Peyer's patch (tissue), 4 donors: ENCODE measurements at places on chromosomes 3 and 15. TPM values are rescaled to one million over a fixed set of nuclear protein-coding genes. Genes with fewer than 3 reads are reported as not detected.

The GHSR gene
- total RNA-seq, result not detected

The RBPMS2 gene
- total RNA-seq, result 3.9 TPM

The TMEM207 gene
- not detected for total RNA-seq

The BLOC1S6 gene
- 25.9 TPM for total RNA-seq

The MYZAP gene
- 19.3 TPM for total RNA-seq

The EPHB1 gene
- 0.54 TPM for total RNA-seq

The CDAN1 gene
- total RNA-seq, result 9.1 TPM

DNA sequence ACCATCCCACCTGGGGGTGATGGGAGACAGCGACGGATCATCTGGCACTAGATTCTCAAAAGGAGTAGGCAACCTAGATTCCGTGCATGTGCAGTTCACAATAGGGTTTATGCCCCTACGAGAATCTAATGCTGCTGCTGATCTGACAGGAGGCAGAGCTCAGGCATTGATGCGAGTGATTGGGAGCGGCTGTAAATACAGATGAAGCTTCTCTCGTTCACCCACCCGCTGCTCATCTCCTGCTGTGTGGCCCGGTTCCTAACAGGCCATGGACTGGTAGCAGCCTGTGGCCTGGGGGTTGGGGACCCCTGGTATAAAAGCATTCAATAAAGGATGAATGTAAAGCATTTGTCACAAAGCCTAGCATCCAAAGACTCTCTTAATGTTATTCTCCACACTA, 126.8 kb downstream of the FRMD4B start:
- no peaks in the 10 kb centered on the region for H3K36me3 ChIP-seq
- no peaks in the 10 kb centered on the region for H3K4me1 ChIP-seq
- no peak overlapping the region for H3K27ac ChIP-seq

DNA sequence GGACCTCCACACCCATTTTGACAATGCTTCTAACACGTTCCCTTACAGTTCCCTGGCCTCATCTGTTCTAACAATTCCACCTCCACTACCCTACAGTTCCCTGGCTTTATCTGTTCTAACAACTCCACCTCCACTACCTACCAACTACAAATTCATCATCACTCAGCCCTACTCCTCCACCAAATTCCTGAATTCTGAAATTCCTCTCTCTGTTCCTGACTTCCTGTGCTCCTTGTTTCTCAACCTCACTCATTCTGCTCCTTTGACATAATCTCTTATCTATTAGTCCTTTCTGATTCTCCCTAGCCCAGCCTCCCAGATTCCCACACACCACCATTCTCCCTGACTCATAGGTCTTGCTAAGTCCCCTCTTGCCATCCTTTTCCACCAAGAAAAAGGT, 22.5 kb downstream of the UPK1B start:
- no peak overlapping the region for H3K4me3 ChIP-seq
- H3K27ac ChIP-seq, result no peak overlapping the region
- no peaks in the 10 kb centered on the region for H3K4me1 ChIP-seq
- DNase-seq, result no peak

GRCh38 chr3:152236716-152237115, 32.0 kb upstream of the MBNL1 start:
- H3K27ac ChIP-seq, result no peak overlapping the region
- DNase-seq, result no peak
- no peaks in the 10 kb centered on the region for H3K36me3 ChIP-seq
- no peaks in the 10 kb centered on the region for H3K4me1 ChIP-seq

DNA sequence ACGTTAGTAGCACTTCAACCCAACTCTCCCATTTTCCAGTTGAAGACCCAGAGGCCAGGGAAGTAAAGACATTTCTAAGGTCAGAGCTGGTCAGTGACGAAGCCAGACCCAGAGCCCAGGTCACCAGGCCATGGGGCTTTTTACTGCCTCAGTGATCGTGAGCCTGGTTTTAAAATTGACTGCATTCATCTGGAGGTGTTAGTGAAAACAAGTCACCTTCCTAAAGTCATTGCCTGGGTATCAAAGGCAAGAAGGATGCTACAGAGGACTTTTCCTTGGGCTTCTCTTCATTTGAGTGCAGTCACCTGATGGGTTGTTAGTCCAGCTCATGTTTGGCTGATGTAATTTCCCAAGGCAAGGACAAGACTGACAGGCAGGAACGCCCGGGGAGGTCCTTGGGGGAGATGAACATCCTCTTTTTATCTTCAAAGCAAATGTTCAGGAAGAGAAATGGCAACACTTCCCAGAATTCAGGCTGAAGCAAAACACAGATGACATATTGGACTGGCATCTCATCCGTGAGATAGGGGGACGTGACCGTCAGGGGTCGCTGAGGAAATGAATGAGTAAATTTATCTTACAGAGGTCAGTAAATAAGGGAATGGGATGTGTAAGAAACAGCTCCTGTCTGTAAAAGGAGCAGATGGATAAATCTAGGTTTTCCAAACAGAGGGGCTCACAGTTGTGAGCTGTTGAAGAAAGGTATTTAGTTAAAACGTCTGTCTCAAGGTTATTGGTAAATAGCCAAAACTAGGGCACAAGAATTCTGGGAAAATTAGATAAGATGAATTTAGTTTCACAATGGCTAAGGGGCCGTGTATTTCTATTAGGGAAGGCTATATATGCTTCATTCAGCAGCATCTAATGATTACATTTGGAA, 201.2 kb downstream of the OPA1 start:
- H3K4me3 ChIP-seq, result no peak overlapping the region
- no peaks in the 10 kb centered on the region for H3K36me3 ChIP-seq
- no peak for DNase-seq
- no peak overlapping the region for H3K27ac ChIP-seq
- H3K27me3 ChIP-seq, result no peaks in the 10 kb centered on the region

DNA sequence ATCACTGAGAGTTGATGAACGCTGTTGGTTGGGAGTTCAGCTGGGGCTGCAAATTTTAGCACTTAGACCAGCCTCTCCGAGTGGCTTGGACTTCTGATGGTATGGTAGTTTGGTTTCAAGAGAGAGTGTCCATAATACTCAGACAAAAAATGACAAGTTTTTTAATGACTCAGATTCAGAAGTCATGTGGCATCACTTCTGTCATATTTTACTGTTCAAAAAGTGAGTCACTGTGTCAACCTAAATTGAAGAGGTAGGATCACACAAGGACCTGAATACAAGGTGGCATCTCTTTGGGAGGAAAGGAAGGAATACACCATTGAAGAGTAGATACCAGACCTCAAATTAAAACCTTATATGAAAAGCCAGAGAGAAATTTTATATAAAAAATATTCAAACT, 99.1 kb upstream of the CHMP2B start:
- DNase-seq, result no peak
- H3K4me3 ChIP-seq, result no peak overlapping the region
- H3K4me1 ChIP-seq, result no peaks in the 10 kb centered on the region
- no peak overlapping the region for H3K27ac ChIP-seq

DNA sequence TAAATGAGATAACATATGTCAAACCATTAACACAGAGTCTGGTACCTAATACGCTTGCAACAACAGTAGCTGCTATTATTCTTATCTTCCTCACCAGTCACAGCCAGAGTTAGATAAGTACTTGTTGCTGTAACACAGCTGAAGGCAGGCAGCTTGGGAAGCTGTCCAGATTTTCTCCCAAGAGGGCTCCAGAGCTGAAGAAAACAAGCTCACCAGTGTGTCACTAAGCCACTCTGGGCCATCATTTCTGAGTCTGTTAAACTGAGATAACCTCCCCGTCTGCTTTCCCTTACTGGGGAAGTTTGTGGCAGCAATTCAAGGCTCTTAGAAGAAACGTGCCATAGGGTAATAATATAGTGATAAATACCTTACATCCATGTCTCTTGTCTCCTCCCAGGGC, 226.3 kb downstream of the TAFA4 start:
- H3K27me3 ChIP-seq, result no peaks in the 10 kb centered on the region
- no peak overlapping the region for H3K27ac ChIP-seq
- H3K4me3 ChIP-seq, result no peak overlapping the region
- no peaks in the 10 kb centered on the region for H3K36me3 ChIP-seq
- no peaks in the 10 kb centered on the region for H3K4me1 ChIP-seq

- no peaks in the 10 kb centered on the region for H3K36me3 ChIP-seq
- no peaks in the 10 kb centered on the region for H3K27me3 ChIP-seq
- H3K4me1 ChIP-seq, result no peaks in the 10 kb centered on the region
Observed at GRCh38 chr3:8246070-8246469, 255.6 kb upstream of the LMCD1 start.

- H3K4me3 ChIP-seq, result no peak overlapping the region
- H3K27me3 ChIP-seq, result no peaks in the 10 kb centered on the region
- no peaks in the 10 kb centered on the region for H3K36me3 ChIP-seq
- DNase-seq, result no peak
Observed at GRCh38 chr3:175198991-175199783, 340.1 kb downstream of the NAALADL2 start.

GRCh38 chr3:105679951-105680350, 188.9 kb downstream of the CBLB start:
- H3K4me3 ChIP-seq, result no peak overlapping the region
- H3K36me3 ChIP-seq, result peaks cover 59% of the 10 kb centered on the region
- no peaks in the 10 kb centered on the region for H3K4me1 ChIP-seq
- H3K27ac ChIP-seq, result no peak overlapping the region

- no peaks in the 10 kb centered on the region for H3K27me3 ChIP-seq
- no peak overlapping the region for H3K4me3 ChIP-seq
- no peaks in the 10 kb centered on the region for H3K36me3 ChIP-seq
- H3K4me1 ChIP-seq, result no peaks in the 10 kb centered on the region
- no peak overlapping the region for H3K27ac ChIP-seq
Observed at GRCh38 chr3:131075632-131076328, 49.1 kb downstream of the NEK11 start.

DNA sequence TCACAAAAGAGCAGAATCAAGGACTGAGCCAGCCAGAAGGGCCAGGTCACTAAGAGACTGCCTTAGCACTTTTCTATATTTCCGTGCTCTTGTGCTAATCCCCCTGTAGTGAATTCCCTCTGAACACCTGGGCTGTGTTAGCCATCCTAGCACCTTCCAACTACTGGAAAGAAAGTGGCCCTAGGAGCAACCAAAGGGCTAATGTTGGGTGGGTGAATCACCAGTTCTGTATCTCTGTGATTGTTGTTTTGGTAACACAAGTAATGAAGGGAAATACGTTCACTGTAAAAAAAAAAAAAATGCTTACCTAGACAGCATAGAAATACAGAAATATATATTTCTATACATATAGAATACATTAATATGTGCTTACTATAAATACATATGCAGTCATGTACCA, 43.9 kb downstream of the PXYLP1 start:
- no peak for DNase-seq
- no peaks in the 10 kb centered on the region for H3K36me3 ChIP-seq
- H3K4me1 ChIP-seq, result no peaks in the 10 kb centered on the region
- no peak overlapping the region for H3K27ac ChIP-seq
- H3K27me3 ChIP-seq, result no peaks in the 10 kb centered on the region
